ENCODE measurements at places on chromosomes 7 and 10.

GRCh38 chr10:69801094-69801433, 642 bp upstream of the COL13A1 start:
- DNase-seq, result no peak

GRCh38 chr10:76544789-76545188, 1092.8 kb downstream of the KCNMA1 start:
- no peak for DNase-seq

GRCh38 chr7:36090976-36091873, 61.8 kb upstream of the EEPD1 start:
- DNase-seq, result no peak

DNA sequence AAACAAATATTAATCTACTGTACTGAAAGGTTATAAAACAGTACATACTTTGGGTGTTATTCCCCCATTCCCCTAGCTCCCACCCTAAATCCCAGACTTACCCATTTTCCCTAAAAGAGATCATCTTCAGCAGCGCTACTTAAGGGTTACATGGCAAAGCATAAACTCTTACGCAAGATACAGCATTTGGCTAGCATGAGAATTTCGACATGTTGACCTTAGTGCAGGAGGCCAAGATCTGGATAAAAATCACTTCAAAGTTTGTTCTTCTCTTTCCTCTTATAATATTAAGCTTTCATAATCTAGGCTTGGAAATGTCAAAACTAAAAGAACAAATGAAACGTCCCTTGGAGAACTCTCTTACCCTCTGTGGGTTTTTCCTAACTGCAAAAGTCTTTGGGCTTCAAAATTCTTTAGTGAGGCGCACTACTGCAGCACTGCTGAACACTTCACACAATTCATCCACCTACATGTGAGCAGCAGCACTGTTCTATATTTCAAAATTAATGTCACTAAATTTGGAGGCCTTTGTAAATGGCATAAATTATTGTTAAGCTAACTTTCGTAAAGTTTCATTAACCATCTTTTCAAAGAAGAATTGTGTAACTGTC, 59.5 kb upstream of the PDLIM1 start:
- DNase-seq, result no peak

DNA sequence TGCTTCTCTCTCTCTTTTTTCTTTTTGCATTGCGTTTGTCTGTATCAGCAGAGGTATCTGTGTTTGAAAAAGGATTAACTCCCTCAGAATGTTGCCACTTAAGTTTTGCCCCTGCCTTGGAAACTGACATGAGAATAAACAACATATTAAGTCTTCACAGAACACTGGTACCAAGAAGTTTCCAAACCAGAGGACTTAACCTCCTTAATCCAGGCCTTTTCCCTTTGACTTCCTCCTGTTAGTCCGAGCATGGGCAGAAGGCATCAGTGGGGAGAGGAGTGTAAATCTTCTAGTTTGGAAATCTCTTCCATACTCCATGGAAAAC, 681.4 kb downstream of the LRMDA start:
- no peak for DNase-seq

DNA sequence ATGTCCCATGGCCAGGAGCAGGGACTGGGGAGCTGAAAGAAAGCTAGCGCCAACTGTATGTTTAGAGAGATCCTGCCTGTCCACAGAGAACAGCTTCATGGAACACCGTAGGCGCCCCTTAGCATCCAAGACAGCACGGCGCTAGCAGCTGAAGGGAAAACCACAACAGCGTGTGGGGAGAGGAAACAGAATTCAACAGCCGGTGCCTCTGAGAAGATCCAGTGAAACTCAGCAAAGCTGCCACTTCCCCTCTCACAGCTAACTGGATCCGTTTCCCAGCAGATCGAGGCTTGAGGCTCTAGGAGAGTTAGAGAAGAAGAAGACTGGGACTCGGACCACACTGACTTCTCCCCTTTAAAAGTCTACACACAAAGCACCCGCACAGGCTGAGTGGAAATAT, 145.0 kb downstream of the MAD1L1 start:
- no peak for DNase-seq

- DNase-seq, result no peak
These were observed 119.6 kb downstream of the GLRX3 start for GRCh38 chr10:130255777-130256176.

DNA sequence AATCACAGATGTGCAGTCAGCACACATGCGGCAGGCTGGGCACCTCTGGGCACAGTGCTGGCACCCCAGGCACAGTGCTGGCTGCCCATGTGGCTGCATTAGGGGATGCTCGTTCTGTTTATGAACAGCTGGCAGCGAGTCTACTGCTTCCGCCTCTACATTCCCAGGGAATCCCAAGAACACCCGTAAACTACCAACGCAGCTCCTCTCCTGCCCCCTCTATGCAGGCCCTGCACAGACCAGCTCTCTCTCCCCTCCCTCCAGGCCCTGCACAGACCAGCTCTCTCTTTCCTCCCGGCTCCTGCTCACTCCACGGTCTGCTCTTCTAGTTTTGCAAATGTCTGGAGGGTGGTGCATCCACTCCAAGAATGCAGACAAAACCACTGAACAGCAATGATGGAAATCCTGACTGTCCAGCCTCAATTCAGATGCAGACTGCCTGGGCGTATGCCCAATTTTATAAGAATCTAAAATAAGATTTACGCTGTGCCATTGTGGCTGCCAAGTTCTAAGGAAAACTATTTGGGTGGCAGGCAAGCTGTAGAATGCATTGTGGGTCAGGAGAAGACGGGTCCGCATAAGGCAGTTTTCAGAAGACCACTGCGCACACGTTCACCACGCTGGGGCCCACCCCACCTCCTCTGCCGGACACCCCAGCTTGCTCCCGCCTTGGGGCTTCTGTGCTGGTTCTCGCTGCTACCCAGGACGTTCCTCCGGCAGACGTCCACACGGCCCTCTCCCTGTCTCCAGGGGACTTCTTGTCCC, 234.6 kb downstream of the ZMYND11 start:
- no peak for DNase-seq

- DNase-seq, result no peak
These were observed 91.7 kb downstream of the SORCS1 start for GRCh38 chr10:107072786-107073185.

GRCh38 chr7:98802088-98802780, 67.6 kb downstream of the TMEM130 start:
- no peak for DNase-seq

DNA sequence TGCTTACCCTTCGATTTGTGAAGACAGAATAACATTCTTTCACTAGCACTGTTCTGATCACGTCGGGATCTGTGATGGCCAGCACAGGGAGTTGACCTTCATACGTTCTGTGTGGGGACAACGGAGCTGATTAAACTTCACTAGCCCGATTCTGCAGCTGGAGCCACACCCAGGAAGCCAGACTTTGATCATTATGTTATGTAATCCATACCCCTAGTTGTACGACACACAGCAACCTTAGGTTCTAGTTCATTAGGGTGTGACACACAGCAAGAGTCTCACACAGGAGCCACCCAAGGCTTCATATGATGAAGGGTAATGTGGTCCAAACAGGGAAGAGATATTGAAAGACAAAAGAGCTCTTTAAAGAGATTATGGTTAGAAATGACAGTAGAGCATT, 7.2 kb downstream of the CYP3A5 start:
- DNase-seq, result no peak

GRCh38 chr7:99380032-99380822, 5.7 kb downstream of the ARPC1B start:
- DNase-seq, result no peak

DNA sequence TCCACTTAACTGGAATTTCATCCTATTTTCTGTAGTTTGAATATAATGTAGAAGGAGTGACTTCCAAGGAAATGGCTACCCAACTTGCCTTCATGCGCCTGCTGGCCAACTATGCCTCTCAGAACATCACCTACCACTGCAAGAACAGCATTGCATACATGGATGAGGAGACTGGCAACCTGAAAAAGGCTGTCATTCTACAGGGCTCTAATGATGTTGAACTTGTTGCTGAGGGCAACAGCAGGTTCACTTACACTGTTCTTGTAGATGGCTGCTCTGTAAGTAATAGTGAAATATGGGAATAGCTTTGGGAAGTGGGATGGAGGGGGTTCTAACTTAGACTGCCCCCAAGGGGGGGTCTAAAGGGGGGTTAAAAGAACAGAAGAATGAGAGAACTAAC, 34.5 kb downstream of the COL1A2 start:
- no peak for DNase-seq

GRCh38 chr10:25815999-25816768, 117.8 kb upstream of the MYO3A start:
- no peak for DNase-seq

- DNase-seq, result no peak
These were observed 1.0 kb downstream of the LRCH4 start for GRCh38 chr7:100584683-100585510.
